ENCODE measurements at places on chromosomes 6 and 20.

DNA sequence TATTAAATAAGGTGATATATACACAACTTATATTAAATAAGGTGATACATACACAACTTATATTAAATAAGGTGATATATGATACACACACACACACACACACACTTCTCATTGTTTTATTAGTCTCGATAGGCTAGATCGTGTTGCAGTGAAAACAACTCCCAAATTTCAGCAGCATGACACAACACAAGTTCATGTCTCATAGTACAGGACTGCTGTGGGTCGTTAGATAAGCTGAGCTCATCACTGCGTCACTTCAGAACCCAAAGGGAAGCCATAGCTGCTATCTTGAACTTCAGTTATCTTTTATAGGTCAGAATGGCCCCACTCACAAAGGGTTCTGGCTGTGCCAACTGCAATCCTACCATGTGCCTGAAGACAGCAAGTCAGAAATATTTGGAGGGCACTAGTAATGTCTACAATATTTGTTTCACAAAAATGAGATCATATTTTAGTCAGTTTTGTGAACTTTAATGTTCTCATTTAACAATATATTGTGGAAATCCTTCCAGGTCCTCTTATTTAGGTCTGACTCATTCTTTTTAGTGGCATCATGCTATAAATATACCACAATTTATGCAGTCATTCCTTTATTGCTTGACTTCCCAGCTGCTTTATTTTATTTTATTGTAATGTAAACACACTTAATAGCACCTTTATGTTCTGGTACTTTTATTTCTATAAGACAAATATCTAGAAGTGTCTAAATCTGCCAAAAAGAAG, 290.2 kb downstream of the PHACTR1 start:
- no peak for DNase-seq

GRCh38 chr6:52644253-52644652, 26.7 kb upstream of the TMEM14A start:
- no peak for DNase-seq

DNA sequence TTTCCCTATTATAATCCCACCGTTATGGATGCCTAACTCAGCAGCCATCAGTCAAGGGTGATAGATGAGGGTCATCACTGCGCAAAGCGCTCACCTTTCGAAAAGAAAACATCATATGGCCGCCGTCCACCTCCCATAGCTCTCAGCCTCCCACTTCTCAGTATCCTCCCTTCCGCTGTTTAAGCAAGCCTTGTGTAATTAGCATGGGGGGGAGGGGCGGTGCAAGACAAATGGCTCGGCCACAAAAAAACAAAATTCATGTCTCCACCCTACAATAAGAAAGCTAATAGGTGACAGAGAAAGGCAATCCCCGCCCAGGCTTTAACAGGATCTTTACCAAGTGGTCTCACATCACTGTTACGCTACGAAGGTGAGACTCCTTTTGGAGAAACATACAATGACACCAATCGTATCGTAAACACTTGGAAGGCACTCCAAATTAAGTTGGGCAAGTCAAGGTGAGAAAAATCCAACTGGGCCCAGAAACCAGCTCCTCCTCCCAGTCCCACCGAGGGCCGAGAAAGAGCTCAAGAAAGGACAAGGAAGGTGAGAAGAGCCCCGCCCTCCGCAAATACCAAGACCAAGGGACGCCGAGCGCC, 645 bp downstream of the DDX39B start:
- peak; percentile 32 for DNase-seq

DNA sequence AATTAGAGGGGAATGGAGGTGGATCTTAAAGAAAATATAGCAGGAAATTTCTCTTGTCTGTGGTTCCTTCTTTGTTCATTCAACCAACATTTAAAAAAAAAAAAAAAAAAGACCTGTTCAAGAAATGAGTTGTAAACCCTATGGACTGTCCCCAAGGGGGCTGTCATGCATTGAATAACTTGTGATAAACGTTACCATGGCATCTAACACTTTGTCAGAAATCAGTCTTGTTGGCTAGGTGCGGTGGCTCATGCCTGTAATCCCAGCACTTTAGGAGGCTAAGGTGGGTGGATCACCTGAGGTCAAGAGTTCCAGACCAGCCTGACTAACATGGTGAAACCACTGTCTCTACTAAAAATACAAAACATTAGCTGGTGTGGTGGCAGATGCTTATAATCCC, 381.7 kb downstream of the BCKDHB start:
- no peak for DNase-seq

Measured in foreskin melanocyte (primary cell).